ENCODE measurements at places on chromosomes 7 and 10.
A peak's percentile ranks its signal among the peaks of the same experiment; 100 is the strongest.

DNA sequence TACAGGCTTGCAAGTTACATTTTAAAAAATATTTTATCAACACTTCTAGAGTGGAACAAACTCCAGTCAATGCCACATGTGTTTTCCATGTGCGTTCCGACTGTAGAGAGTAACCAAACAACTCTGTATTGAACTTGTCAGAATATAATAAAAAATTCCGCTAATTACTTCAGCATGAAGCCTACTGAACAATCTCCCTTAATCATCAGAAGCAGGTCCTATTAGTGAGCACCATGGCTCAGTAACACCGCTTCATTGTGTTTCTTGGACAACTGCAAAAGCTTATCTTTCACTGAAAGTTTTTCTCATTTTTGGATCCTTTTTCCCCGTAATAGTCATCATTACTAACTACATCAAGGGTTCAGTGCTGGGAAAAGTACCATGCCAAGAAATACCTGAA is 117.0 kb downstream of the MKX start:
- DNase-seq = no peak

DNA sequence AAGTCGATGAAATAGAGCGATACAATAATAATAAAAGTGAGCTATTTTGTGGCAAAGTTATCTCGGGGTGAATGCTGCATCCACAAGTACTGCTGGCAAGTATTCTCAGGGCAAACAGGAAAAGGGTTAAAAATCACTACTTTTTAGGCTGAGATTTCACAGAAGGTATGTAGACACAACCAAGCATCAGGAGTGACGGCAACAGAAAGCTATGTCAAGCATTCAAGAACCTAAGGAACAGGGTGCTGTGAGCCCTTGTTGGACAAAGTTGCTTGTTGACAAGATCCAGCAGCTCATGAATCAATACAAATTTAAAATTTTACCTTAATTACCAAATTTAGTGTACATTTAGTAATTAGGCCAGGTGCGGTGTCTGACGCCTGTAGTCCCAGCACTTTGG is 41.2 kb upstream of the C1QL3 start:
- peak; percentile 4 for DNase-seq

DNA sequence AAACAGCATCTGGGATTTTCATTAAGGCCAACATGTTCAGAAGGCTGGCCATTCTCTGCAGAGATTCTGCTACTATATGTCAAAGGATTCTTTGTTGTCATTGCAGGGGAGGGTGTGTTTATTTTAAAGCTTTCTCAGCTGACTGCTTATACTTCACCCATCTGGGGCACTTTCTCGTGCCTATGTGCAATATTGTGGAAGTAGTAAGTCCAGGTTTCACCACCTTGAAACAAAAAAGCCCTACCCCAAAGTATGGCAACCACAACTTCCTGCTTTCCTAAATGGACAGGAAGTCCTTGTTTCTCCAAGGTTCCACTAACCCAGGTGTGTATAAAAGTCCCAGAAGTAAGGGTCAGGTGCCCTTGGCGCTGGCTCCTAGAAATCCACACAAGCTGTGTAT is 58.7 kb upstream of the COL1A2 start:
- no peak for DNase-seq

DNA sequence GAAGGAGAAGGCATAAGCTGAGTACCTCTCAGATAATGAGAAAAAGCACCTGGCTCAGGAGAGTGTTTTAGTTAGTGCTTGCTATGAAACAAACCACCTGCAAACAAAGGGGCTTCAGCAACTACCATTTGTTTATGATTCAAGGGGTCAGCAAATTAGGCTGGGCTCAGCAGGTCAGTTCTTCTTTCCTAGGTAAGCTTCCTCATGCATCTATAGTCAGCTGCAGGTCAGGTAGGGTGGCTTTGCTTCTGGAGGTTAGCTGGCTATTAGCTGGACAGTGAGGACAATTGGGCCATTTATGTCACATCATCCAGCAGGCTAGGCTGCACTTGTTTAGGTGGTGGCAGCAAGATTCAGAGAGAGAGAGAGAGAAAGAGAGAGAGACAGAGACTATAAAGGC is 185.5 kb downstream of the EMX2 start:
- DNase-seq = no peak

DNA sequence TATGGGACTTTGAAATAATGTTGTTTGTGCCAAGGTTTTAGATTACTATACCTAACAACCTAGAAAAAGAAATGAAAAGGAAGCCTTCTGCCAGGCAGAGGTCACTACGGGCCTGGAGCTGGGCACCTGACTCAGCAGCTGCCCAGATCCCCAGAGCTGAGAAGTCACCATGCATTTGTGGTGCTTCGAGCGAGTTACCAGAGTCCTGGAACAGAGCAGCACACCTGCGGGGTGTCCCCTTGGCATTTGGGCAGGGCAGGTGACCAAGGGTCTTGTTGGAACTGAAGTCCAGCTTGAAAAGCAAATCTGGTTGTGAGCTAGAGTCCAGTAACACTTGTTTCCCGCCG is 25.5 kb downstream of the EGFR start:
- no peak for DNase-seq

GRCh38 chr7:100493476-100494264 is 9.9 kb downstream of the NYAP1 start:
- DNase-seq = peak; percentile 41

GRCh38 chr10:21515361-21516241 is 9.9 kb downstream of the SKIDA1 start:
- no peak for DNase-seq

DNA sequence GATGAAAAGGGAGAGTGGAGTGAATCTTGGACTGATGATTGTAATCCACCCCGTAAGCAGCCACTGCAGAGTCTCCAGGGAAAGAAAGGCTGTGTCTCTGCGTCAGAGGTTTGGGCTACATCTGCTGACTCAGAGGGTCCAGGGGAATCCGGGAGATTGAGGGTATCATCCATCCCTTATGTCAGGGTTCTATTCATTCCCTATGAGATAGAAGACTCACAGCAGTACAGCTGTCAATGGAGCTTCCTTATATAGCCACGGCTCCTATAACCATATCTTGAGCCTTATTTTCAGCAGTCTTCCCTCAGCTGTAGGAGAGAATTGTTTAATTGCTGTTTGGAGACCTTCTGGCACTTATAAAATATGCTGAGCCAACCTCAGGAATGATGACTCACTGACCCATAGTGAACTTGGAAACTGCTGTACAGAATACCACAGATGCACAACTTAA is 558.2 kb upstream of the PFKP start:
- DNase-seq = peak; percentile 80

DNA sequence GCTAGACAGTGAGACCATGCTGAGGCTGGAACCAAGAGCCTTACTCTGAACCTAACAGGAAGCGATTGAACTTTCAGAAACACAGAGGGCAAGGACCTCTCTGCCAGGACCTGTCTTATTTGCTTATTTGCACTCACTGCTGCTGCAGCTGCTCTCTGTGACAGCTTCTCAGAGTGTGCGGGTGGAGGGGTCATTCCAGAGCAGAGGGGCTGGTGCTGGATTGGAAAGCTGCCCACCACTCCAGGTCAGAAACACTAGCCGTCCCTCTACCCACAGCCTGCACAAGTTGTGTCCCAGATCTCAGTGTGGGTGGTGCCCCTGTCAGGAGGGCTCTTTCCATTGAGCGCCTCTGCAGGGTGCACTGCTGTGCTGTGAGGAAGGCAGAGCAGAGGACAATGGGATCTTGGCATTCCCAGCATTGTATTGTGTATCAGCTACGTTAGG is 126.2 kb downstream of the CCNY start:
- DNase-seq = no peak

DNA sequence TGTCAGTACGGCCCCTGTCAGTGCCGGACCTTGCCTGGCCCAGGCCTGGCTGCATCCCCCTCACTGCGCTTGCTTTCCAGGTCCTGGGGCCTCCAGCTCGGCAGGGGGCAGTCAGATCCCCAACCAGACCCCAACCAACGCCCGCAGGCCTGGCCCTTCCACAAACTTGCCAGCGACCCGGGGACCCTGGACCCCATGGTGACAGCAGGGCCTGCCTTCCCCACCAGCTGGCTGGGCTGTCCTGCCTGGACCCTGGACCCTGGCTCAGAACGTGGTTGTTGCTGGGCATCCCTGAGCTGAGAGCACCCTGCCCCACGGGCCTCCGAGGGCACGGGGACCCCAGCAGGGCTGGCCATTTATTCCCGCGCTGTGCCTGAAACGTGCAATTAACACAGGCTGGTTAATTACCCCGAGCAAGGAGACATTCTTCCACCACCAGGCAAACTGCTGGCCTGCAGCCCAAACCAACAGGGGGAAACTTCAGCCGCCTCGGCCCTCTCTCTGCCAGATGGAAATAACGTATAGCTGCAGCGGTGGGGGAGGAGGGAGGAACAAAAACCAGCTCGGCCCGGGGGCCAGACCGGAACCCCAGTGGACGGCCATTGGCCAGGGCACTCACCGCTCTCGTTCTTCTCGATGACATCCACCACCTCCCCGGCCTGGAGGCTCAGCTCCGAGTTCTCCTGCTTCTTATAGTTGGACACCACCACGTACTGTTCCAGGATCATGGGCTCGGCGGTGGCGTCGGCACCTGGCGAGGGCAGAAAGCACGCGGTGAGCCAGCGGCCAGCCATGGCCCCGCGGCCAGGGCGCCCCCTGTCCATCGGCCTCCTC is 167.1 kb downstream of the NEURL1 start:
- peak; percentile 52 for DNase-seq

DNA sequence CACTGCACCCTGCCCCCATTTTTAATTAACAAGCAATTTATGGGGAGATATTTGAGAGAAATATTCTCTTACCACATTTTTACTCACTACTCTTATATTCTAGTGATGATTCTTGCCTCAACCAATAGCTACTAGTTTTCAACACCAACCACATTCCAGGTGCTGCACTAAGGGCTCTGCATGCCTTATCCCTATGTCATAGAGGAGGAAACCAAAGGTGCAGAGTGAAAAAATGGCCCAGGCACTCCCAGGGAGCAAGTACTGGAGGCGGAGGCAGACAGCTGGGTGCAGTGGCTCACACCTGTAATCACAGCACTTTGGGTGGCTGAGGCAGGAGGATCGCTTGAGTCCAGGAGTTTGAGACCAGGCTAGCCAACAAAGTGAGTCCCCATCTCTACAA is 35.5 kb upstream of the TPST1 start:
- DNase-seq = peak; percentile 21

DNA sequence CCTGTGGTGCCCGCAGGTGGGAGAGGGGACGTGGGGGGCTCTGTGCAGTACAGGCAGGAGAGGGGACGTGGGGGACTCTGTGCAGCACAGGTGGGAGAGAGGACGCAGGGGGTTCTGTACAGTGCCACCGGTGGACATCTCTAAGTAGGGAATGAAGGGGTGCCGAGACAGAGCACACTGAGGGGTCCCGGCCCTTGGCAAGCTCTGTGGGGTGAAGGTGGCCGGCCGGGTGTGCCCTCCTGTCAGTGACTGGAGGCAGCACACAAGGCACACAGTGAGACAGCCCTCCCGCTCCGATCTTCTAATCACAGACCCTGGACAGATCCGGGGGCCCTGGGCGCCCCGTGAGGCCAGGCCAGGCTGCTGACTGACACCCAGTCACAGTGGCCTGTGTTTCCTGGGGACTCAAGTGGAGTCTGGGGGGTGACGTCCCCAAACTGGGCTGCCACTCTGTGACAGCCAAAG is 11.2 kb downstream of the GPR146 start:
- no peak for DNase-seq

GRCh38 chr10:108392286-108392685 is 1227.8 kb upstream of the SORCS1 start:
- DNase-seq = peak; percentile 86

- peak; percentile 92 for DNase-seq
Measured at GRCh38 chr7:80443325-80443724, 68.5 kb downstream of the GNAT3 start.

- no peak for DNase-seq
Measured at GRCh38 chr10:119483001-119483400, 59.5 kb downstream of the RGS10 start.

GRCh38 chr10:124205432-124205831 is 112.0 kb upstream of the CHST15 start:
- no peak for DNase-seq

DNA sequence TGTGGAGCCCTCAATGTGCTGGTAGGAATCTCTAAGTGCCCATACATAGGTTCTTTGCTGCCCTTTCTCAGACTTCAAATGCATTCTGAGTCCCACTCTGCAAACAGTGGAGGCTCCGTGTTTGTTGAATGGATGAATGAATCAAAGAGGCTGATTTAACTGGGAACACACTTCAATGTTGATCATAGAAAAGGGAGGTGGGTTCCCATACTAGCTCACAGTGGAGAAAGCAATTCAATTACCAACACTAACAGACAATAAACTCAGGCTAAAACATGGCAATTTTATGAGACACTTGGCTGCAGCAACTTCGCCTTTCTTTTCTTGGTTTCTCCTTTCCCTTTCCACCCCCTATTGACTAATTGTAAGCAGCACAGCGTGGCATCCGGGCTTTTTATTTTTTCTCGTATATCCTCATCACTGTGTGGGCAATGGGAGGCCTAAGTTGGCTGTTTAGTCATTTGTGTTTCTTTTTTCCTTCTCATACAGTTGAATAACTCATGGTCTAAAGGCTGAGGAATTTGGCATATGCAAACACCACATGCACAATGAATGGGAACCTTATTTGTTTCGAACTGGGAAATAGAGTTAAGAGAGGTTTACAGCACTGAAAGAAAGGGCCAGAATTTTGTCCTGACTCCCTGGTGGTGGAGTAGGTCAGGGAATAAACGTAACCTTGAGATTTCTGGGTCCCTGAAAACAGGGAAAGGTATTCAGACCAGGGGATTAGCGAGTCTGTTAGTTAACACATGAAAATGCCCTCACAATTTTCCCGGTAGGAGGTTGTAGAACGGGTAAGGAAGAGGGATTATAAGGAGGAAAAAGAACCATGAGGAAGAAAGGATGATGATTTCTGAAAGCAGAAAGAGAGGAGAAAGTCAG is 858.5 kb downstream of the KCNMA1 start:
- peak; percentile 39 for DNase-seq

- no peak for DNase-seq
Measured at GRCh38 chr10:121221991-121222390, 370.8 kb downstream of the WDR11 start.

- no peak for DNase-seq
Measured at GRCh38 chr10:71367271-71367670, 29.4 kb upstream of the CDH23 start.

DNA sequence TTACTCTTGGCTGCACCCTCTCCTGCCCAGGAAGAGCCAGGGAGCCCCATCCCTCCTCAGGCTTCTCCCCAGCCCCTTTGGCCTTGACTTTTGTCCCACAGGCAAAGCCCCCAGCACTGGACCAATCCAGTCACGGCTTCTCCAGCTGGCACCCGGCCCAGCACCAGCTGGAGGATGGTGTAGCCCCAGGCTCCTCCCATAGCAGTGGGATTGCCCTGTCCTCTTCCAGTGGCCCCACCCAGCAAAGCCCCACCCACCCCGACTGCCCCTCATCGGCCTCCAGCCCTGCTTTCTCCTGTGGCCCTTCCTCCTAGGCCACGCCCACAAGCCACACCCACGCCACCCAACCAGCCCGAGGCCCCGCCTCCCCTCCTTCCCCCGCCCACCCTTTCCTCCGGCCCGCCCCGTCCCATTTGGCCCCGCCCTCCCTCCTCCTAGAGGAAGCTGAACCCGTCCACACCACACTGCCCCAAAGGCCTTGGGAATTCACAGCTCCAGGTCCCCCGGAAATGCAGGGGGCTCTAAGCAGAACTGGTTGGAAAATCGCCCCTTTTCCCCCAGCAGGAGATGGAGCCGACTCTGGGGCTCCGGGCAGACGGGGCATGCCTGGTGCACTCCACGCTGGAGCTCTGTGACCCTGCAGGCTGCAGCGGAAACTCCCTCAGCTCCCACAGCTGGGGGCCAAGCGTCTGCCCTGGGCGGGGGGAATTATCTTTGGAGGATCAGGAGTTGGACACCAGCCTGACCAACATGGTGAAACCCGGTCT is 25.2 kb downstream of the GET4 start:
- DNase-seq = peak; percentile 84

Data from amniotic epithelial cell (primary cell).